ENCODE measurements at places on chromosomes 13 and 19.

DNA sequence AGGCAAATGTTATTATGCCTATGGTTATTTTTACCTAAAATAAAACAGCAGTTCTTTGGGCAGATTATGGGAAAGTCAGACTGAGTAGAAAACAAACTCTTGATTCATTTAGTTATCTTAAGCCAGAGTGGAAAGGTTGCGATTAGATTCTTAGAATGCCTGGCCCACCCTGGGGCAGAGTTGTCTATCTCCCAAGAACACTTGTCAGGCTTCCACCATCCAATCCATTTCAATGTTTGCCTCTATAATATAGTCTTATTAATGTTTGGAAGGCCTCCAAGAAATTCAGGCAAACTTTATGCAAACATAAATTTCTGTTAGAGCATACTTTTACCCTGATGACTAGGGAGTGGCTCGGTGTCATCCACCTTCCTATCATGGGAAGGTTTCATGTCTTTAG, 207.0 kb downstream of the SLITRK6 start:
- ATAC-seq = no peak

DNA sequence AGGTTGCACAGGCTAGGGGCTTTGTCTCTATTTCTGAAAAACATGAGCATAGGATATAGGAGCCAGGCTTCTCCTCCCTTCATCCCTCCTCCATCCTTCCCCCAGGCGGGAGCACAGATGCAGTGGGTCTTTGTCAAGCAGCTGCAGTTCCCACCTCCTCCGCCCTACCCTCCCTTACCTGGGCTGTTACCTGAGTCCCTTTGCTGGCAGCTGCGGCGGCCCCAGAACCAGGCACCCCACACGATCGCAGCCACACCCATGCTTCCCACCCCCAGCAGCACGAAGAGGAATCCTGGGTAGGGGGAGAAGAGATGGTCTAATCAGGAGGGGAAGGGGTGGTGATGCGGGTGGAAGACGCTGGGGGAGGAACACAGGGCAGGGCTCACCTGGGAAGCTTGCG, 7.8 kb downstream of the TMIGD2 start:
- no peak for ATAC-seq

GRCh38 chr19:21472507-21472906, 32.9 kb upstream of the ZNF429 start:
- ATAC-seq = no peak

- no peak for ATAC-seq
These were observed 5.7 kb upstream of the RXFP2 start for GRCh38 chr13:31733647-31734046.

DNA sequence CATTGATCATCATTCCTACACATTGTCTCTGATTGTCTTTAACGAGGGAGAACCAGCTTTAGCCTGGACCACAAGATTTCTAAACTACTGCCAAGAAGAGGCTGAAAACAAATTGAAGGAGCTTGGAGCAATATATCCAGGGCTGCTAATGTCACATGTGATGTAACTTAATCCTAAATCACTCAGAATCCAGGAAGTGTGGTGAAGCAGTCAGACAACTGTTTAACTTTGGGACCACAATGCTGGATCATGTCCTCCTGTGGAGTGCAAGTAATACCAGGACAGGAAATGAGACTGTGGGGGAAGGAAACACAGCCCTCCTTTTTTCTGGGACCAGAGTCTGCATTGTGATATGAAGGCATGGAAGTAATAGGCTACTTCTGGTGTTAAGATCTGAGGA, 430.2 kb downstream of the KCTD12 start:
- no peak for ATAC-seq

DNA sequence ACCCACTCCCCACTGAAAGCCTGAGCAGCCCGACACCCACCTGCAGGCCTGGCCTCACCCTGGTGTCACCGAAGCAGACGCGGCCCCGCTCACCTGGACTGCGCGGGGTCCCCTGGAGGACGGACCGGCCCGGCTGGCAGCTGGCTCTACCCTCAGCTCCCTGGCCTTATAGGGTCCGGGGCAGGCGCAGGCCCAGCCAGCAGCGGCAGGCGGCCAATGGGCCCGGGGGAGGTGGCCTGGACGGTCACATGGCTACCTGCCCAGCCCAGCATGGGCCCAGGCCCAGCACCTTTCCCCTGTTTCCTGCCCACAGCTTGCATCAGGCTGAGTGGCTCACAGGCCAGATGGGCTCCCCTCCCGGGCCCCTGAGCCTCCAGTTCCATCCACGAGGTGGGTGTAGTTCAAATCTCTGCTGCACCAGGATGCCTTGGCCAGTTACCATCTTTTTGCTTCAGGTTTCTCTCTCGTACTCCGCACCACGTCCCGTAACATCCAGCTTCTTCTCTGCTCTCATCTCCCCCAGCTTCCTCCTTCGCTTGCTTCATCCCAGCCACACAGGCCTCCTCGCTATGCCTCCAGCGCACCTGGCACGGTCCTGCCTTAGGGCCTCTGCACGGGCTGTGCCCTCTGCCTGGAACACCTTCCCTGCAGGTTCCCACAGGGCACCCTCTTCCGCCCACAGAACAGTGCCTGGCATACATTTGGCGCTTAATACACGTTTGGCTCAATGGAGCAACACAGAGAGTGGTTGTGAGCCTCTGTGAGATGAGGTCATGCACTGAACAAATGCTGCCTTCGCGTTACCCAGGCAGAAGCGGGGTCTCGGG, at the start of gene PLIN4:
Gene PLIN4 (minus strand): TSS at position 142 of the 827 bp plus-strand sequence. CDS start 214 bp downstream, outside the sequence.
- peak; percentile 56 for ATAC-seq

- no peak for ATAC-seq
These were observed 70.7 kb downstream of the SPACA7 start for GRCh38 chr13:112446867-112447266.

DNA sequence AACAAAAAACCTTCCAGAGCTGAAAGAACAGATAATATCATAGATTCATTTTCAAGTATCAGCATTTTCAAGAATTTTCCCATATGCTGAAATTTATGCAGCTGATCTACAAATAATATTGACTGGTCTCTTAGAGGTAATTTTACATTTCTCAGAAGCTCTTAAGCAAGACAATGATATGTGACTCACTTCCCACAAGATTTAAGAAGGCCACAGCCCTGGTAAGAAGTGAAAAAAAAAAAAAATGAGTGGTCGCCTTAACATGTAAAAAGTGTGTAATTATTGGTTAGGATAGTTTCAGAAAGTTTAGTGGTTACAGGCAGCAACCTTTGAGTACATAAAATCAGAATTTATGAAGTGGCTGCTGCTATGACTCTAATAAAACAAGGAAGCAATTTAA, 54.5 kb downstream of the NUFIP1 start:
- peak; percentile 57 for ATAC-seq

DNA sequence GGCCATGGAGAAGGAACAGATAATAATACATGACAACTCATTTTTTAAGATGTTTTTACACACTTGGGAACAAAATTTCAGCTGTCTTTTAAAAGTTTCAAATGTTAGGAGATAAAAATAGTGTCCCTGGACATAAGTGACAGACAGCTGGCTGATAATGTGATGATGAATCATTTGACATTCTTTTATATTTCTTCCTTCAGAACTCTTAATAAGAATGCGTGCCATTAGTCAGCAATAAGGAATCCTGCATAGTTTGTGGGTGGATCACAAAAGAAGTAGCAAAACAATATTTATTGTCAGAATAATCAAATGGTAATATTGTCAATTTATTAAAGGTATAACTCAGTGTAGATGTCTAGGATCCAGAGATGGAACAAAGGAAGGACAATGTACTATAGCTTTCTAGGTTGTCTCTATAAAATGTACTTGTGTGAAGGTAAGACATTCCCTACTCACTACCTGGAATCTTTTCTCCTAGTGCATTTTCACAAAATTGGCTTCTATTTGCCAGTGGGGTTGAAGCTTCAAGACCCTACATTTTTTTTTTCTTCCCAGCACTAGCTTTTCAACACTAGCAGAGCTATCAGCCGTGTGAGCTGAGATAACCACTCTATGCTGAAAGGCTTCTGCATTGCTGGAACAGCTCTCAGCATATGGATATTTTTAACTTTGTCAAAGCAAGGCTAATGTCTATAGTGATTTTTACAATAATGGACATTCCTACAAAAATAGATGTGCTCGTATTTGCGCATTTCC, 175.6 kb upstream of the SLITRK6 start:
- ATAC-seq = no peak

DNA sequence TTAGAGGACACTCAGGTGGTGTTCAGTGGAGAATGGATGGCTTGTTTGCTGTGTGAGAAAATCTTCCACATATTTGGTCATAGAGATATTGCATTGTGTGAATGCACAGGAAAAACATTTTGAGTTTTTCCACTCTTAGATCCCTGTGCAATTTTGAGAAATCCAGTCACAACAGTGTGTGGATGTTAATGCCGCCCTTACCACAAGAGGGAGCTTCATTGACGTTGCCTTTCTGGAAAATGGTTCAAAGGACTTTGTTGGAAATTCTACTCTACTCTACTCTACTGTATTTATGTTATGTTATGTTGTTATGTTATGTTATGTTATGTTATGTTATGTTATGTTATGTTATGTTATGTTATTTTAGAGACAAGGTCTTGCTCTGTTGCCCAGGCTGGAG, 13.4 kb downstream of the ZNF20 start:
- no peak for ATAC-seq

DNA sequence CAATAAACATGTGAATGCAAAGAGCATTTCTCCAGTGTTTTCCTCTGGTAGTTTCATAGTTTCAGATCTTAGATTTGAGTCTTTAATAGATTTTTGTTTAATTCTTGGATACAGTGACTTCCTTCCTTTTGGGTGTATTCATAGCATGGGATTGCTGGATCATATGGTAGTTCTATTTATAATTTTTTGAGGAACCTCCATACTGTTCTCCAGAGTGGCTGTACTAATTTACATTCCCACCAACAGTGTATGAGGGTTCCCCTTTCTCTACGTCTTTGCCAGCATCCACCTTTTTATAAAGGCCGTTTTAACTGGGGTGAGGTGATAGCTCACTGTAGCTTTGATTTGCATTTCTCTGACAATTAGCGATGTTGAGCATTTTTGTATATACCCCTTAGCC, 9.3 kb upstream of the CALM3 start:
- no peak for ATAC-seq

- ATAC-seq = no peak
These were observed 1.2 kb upstream of the ZNF574 start for GRCh38 chr19:42074513-42075363.

GRCh38 chr13:20475927-20476691, 49.5 kb downstream of the CRYL1 start:
- no peak for ATAC-seq

DNA sequence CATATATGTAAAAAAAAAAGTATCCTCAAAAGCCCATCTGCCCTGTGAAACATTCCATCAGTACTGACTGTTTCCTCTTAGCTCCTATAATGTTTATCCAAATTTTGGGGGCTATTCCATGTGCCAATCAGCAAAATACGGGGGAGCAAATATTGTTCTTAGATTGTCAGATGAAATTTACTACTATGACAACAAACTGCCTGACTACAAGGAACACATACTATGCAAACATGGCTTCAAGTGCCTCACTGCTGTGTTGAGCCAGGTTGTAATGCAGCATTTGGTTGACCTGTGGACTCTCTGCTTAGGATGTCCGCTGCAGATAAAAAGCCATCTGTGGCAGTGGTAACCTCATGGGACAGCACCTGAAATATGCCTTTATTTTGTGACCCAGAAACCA, 98.2 kb upstream of the SCEL start:
- ATAC-seq = no peak

DNA sequence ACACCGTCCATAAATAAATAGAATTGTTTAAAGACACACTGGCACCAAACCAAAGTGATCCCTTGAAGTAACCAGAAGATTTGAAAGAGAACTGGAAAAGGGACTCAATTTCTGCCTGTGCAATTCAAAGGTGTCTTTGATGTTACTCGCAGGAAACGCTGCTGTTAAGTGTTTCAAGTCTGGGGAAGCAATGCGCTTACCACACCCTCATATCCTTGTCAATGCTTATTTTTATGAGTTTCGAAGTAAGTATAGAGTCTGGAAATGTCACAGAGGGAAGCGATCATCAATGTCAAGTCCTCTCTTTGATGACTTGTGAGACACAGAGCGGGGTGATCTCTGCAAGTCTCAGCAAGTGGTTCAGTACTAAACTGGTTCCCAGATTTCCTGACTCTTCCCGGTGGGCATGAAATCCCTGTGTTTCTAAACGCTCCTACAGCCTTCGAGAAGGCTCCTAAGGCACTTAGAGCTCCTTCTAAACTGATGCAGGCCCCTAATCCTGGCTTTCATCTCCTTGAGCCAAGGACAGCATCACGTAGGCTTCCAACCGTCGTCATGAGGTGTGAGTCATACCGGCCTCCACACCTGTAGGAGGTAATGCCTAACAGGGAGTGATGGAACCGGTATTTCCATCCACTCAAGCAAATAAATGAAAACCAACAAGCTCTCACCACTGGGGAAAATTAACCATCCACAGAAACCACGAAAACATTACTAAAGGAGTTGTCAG, 22.8 kb downstream of the SYDE1 start:
- ATAC-seq = no peak

- no peak for ATAC-seq
These were observed 14.3 kb upstream of the FAM124A start for GRCh38 chr13:51207881-51208280.

DNA sequence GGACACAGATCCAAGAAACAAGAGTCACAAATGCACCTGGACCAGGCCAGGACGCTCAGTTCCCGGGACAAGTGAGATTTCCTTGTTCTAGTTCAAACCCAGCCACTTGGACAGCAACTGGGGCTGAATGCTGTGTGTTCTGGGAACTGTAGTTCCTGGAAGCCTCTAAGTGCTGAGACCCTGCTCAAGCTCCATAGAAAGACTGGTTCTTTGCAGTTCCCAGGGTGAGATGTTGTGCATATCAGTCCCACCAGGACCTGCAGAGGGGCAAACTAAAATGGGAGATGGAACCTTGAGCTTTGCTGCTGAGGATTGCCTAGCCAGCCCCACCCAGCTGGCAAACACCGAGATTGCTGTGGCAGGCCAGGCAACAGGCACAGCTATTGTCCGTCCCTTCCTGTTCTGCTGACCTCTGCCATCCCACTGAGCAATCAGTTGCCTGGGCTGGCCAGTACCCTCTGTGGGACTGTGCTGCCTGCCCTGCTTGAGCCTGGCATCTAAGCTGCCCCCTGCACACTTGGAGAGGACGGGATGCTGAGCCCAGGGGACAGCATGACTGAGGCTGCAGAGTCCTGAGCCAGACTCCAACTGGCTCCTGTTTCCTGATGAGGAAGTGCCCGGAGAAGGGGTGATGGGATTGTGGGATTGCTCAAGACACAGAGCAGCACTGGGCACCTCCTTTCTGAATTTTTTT, 1.4 kb upstream of the GIPC1 start:
- no peak for ATAC-seq

GRCh38 chr13:77389625-77390000, 62.7 kb upstream of the MYCBP2 start:
- peak; percentile 26 for ATAC-seq

DNA sequence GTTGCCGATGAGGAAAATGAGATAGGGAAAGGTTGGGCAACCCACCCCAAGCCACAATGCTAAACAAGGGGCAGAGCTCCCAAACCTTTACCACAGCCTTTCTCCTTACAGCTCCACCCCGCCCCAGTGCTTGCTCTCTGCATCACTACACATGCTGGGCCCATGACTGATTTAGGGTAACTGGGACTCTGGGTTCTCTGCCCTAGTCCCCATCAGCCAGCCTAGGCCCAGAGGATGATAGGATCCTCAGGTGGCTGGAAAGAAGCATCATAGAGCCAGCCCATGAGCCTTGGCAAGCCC, 11.6 kb downstream of the C19orf47 start:
- ATAC-seq = no peak

- peak; percentile 65 for ATAC-seq
These were observed 11.7 kb downstream of the PRR36 start for GRCh38 chr19:7862413-7862951.

GRCh38 chr13:63605962-63606361, 2190.3 kb upstream of the PCDH20 start:
- no peak for ATAC-seq

- no peak for ATAC-seq
These were observed 8.1 kb downstream of the ZNF708 start for GRCh38 chr19:21321134-21321533.

GRCh38 chr13:75762076-75762937, 126.2 kb downstream of the LMO7 start:
- ATAC-seq = no peak

Data from motor neuron (in vitro differentiated cells).